Esophagus squamous epithelium (tissue), 5 donors: ENCODE measurements at places on chromosomes 13 and 19.

DNA sequence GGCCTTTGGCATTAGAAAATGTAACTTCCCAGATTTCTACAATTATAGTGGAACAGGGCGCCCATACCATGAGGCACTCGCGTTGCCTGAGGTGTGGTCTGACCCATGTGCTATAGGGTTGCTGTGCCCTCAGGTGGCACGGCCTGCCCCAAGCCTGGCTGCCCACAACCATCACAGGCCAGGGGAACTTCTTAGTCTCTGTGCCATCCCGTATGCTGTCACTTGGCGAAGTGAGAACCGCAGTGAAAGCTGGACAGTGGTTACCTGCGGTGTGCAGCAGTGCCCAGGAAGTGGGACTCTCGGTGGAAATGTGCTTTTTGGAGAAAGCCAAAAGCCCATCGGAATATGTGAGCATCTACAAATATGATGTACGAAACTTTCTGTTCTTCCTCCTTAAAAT, 88.2 kb upstream of the GPR183 start:
- DNase-seq = no peak

DNA sequence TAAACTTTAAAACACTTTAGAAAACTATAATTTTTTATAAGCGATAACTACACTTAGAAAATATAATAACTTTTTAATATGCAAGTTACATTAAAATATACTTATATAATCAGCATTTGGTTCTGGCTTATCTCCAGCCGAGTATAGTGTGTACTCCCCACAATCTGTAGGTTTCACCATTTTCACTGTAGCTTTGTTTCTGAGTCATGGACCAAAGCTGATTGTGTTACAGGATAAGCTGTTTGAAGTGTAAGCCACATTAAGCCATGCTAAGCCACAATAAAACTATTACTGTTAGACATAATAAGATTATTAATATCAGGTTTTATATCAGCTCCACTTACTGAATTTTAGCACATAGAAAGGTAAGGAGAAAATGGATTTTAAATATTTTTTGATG, 43.8 kb downstream of the CCDC122 start:
- no peak for DNase-seq

DNA sequence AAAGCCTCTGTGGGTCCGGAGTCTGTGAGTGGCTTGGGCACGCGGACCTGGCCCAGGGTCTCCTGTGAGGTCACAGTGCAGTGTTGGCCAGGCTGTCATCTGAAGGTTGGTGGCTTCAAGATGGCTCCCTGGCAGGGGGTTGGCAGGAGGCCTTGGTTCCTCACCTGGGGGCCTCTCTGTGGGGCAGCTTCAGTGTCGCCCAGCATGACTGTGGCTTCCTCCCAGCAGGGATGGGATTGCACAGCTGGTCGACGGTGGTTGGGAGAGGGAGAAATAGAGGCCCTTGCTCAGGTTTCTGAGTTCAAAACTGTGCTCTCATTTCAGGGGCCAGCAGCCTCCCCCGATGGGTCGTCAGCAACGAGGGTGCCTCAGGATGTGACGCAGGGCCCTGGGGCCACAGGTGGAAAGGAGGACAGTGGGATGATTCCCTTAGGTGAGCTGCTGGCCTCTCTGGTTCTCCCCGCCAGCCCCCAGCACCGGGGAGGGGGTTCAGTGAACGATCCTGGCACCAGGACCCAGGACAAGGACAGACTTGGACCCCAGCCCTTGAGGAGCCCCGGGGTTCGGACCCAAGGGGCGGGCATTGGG, 17.2 kb downstream of the ZNF444 start:
- DNase-seq = no peak

DNA sequence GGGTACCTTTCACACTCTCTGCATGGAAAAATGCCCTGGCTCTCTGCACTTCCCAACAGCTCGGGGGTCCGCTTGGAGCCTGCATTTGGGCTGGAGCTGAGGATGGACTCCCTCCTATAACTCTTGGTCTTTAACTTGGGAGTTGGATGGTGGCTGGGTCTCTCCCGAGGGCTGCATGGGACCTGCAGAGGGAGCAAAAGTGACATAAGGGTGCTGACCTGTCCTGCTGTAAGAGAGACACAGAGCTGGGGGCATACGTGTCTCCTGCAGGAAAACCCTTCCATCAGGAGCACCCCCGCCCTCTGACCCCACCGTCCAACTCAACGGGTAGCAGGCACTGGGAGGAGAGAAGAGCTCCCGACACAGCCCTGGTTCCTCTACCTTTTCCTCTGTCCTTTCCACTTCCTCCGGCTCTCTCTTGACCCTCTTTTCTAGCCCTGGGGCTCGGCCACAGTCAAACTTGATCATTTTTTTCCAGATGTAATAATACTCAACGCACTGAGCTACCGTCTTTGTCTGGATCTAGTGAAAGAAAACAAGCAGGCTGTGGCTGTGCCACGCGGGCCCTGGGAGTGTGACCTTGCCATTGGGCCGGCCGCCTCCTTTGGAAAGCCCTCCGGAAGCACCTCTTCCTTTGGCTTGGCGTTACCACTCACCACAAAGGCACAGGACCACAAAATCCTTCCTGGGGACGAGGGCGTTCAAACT, 6.8 kb upstream of the NAPA start:
- DNase-seq = no peak

DNA sequence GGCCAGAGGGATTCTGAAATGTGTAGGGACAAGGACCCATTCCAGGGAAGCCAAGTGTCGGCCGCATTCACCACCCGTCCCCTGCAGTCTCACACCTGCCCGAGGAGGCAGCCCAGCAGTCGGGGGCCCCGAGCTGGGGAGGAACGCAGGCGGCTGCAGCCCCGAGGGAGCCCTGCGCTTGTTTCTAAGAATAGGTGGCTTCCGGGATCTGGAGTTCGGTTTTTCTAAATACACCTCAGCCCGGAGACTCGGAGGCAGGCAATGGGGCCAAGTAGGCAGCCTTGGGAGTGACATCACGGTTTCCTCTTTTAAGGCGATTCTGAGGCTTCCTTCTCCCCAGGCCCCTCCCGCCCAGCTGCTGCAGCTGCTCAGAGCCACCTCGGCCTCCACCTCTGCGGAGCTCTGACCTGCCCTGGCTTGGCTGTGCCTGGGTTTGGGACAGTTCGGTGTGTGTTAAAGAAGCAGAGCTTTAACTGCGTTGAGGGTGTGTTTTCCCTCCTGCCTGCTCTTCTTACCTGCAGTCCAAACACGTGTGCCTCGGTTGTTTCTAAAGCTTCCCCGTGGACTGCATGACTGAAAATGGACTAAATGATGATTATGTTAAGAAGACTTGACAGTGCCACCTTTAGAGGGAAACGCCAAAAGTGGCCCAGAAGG, 80.5 kb downstream of the COL4A2 start:
- no peak for DNase-seq

DNA sequence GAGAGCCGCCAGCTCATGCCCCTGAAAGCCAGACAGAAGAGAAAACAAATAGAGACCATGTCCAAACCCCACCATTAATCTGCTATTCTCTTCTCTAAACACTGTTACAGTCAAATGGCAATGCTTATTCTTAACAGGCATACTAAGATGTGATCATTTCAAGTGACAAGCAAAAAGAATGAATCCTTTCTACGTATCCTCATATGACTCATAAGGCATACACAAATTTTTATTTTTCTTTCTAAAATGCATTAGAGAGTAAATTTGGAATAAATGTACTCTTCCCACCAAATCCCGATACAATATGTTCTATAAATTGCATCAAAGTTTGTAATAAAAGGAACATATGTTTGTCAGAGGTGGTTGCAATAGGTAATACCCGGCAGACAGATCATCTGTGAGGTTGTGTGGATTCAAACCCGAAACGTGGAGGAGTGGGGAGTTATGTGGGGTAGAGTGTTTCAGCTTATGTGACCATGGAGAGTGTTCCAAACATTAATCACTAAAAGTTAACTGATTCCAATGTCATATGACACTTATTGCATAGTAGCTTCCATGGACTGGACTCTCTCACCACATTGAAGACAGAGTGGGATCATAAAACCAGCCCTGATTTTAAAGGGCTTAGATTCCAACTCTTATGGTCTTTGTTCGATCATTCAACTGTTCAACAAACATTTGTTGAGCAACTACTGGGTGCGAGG, 213.1 kb downstream of the DCLK1 start:
- DNase-seq = no peak

GRCh38 chr13:26992951-26993719, 178.5 kb downstream of the USP12 start:
- no peak for DNase-seq

- no peak for DNase-seq
Measured at GRCh38 chr19:10412257-10412977, 7.9 kb upstream of the PDE4A start.

DNA sequence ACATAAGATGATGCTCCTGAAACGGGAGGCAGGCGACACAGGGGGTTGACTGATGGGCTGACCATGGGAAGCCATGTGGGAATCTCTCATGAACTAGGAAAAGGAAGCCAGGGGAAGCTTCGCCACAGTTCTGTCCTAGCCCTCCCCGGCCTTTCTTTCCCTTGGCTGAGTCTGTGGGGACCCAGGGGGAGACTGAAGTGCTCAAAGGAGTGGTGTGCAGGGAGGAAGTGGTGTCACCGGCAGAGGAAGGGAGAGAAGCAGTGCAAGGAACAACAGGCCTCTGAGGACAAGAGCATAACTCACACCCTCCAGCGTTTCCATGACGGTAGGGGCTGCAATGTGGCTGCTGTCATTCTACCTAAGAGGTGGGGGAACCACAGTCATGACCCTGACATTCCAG, 1.1 kb downstream of the KIR3DL3 start:
- no peak for DNase-seq

- no peak for DNase-seq
Measured at GRCh38 chr13:97131447-97131846, 90.7 kb upstream of the MBNL2 start.

- DNase-seq = no peak
Measured at GRCh38 chr19:2231621-2232221, 4.4 kb downstream of the PLEKHJ1 start.

- DNase-seq = no peak
Measured at GRCh38 chr13:35714588-35715377, 238.3 kb upstream of the MAB21L1 start.

DNA sequence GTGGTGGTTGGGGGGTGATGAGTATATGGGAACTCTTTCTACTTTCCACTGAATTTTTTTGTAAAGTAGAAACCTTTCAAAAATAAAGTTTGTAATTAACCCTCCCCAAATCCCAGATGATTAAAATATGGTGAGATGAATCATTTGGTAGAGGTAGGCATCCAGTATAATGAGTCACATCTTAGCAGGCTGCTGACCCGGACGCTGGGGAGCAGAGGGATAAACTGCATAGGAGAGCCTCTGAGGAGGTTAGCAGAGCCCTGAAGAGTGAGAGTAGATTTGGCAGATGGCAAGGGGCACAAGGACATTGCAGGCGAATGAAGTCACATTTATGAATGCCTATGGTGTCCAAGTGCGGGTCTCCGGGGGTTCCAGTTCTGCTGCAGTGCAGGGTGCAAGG, 293.8 kb downstream of the FGF9 start:
- no peak for DNase-seq

DNA sequence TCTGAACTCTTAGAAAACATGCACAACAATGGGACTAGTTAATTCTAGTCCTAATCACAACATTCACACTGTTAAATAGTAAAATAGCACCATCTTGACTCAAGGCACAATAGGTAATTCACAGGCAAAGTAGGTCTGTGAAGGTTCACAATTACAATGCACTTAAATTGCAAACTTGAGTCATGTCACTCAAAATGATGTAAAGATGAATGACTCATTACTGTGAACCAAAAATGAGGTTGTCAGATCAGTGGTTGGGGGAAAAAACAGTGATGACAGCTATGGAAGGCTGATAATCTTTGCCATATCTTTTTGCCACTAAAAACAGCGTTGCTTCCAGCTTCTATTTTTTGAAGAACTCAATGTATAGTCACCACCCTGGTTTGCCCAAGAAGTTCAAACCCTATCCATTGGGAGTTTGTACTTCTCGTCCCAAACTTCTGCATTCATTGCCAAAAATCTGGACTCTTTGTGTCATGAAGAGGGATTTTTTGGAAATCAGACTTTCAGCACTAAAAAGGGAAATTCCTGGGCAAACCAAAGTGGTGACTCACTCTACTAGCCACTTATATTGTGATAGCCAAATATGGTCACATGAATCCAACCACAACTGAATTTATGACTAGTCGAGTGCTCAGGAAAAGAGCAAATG, 200.9 kb upstream of the TMTC4 start:
- no peak for DNase-seq

DNA sequence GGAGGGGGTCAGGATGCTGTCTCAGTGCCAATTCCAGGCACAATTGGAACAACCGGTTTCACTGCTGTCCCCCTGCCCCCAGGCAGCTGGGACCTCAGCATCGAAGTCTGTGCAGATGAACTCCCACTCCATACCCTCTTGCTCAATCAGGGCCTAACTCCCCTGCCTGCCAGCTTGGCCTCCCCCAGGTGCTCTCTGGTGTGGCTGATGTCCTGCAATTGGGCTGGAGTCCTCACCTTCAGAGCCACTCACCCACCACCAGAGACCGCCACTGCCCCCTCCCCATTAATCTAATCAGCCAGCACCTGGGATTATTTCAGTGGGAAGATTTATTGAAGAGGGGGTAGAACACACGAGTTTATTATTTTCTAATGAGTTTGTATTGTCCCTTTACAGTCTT, 118.8 kb downstream of the MIPEP start:
- no peak for DNase-seq

DNA sequence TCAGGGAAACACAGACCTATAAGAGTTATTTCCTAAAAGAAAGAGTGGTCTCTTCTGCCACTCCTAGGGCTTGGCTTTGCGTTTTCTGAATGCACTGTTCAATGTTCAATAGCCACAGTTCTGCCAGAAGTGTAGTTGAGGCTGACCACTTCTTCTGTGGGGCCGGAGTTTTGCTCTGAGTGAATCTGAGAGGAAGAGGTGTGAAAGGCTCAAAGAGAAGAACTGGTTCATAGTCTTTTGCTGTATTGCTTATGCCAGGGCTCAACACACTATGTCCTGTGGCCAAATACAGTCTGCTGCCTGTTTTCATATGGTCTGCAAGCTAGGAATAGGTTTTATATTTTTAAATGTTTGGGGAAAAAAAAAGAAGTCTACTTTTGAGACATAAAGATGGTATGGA, 128.2 kb downstream of the STOML3 start:
- DNase-seq = no peak

GRCh38 chr13:98216711-98217285, 39.7 kb upstream of the RNF113B start:
- no peak for DNase-seq

- no peak for DNase-seq
Measured at GRCh38 chr13:40476175-40476958, 190.1 kb downstream of the FOXO1 start.

DNA sequence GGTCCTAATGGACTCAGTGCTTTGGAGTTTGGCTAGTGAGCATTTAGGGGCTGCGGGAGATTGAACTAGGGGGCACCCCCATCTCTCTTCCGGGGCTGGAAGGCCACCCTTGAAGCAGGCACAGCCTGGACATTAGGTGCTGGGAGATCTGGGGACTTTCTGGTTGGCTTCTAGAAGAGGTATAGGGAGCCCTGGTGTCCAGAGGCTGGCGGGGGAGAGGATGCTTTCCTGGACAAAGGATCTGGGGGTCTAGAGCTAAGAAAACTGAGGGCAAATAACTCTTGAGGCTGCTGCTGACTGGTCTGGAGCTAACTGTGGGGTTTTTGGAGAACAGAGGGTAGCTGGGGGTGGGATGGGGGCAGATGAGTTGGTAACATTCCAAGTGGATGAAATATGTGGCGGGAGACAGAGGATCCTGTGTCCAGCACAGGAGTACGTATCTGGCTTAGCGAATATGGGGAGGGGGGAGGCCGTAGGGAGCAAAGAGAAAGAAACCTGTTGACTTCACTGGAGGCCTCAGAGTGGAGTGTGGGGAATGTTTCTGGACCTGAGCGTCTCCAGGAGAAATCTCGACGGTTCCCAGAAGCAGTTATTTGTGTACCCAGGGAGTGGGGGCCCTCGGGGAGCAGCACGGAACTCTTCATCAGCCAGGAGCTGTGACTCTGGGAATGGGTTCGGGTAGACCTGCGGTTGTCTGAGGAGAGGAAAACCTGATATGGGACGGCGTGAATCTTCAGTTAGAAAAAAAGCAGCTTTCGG, 1.4 kb downstream of the HNRNPUL1 start:
- no peak for DNase-seq
